NCI-H82 (cell line): ENCODE measurements at places on chromosomes 6 and 20.

DNA sequence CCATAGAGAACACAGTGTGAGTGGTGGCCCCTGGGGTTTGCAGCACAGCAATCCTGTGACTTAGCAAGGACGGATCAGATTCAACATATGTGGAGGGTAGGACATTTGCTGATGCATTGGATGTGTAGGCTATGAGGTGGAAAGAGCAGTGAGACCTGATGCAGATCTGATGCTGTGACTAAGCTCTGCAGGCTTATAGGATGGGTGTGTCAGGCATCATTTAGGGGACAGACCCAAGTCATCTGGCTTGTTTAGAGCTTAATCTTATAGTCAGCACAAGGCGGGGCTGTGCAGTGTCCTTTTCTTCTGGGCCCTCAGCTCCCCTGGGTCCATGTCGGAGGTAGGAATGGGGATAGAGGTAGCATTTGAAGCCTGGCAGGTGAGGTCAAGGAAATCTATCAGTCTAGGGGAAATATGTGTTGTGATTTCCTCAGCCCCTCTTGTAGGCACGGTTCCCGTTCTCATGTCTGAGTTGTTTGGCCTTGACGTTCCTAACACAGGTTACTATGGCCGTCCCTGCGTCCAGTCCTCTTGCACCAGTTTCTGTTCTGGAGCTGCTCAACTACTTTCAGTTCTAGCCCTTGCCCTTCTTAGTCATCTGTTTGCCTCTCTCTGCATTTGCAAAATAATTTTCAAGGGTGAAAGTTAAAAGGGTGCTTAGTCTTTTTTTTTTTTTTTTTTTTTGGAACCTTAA lies 15.6 kb upstream of the MAPRE1 start:
- DNase-seq: peak; percentile 9

GRCh38 chr6:99364026-99364425 lies 14.6 kb upstream of the FAXC start:
- DNase-seq: no peak

- DNase-seq: no peak
Observed at GRCh38 chr6:17349427-17349826, 44.0 kb upstream of the CAP2 start.

DNA sequence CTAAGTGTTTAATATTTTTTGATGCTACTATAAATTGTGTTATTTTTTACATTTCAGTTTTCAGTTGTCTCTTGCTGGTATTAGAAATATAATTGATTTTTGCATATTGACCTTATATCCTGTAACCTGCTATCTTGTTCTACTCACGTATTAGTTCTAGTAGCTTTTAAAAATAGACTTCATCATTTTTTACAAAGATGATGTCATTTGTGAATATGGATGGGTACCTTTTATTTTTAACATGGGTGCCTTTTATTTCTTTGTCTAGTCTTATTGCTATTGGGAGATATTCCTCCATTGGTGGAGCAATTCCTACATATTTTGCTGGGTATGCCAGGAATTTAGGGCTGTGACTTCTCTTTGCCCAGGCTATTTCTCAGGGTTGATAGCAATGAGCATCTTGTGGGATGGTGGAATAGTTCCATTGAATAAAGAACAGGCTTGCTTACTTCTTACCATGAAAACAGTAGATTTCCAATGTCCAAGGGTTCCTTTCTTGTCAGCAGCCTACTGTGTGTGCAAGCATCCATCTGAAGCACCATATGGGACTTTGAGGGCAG lies 149.7 kb downstream of the CARMIL1 start:
- no peak for DNase-seq

- DNase-seq: no peak
Observed at GRCh38 chr6:108820006-108820405, 28.2 kb upstream of the ARMC2 start.

DNA sequence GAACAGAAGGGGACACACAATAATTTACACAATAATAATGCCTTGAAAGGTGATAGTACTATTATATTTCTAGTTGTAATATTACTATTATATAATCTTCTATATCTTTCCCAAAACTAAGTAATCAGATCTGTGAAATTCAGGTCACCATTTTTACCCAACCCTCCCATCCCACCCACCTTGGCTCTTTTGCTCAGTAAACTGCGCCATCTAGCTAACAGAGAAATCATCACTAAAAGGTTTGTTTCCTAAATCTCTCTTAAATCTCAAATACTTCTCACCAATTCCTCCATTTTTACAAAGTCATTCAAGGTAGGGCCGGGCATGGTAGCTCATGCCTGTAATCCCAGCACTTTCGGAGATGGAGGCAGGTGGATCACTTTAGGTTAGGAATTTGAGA lies 83.4 kb downstream of the CDK19 start:
- no peak for DNase-seq

DNA sequence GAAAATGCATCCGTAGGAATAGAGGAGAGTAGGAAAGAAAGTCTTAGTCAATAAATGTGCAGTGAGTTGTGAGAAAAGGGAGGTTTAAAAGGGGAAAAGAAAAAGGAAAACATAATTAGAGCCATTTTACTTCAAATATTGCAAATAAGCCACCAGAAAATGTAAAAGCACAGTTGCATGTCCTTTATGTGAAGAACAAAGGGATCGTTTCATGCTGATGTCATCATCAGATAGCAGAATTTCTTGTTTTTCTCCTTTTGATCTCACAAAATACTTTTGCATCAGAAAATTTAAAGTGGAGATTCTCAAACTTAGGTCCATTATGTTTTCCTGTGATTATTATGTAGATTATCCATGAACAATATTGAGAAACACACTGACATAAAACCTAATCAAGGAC lies 166.7 kb downstream of the HAO1 start:
- no peak for DNase-seq

GRCh38 chr6:7562769-7563168 lies 21.3 kb downstream of the DSP start:
- no peak for DNase-seq

DNA sequence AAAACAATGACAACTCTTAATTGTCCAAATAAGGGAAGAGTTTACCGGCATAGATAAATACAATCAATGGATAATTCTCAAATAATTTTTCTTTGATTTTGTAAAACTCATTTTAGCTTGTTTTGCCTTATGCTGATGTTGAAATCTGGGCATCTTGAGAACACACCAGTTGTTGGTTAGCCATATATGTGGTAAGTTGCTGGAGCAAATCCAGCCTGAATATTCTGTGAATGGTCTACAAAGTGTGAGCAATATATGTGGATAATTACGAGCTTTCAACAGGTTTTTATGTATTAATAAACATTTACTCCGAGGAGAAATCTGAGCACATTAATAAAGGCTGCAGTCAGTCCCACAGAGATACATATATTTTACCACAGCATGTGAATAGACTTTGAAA lies 423.6 kb downstream of the BCKDHB start:
- no peak for DNase-seq

DNA sequence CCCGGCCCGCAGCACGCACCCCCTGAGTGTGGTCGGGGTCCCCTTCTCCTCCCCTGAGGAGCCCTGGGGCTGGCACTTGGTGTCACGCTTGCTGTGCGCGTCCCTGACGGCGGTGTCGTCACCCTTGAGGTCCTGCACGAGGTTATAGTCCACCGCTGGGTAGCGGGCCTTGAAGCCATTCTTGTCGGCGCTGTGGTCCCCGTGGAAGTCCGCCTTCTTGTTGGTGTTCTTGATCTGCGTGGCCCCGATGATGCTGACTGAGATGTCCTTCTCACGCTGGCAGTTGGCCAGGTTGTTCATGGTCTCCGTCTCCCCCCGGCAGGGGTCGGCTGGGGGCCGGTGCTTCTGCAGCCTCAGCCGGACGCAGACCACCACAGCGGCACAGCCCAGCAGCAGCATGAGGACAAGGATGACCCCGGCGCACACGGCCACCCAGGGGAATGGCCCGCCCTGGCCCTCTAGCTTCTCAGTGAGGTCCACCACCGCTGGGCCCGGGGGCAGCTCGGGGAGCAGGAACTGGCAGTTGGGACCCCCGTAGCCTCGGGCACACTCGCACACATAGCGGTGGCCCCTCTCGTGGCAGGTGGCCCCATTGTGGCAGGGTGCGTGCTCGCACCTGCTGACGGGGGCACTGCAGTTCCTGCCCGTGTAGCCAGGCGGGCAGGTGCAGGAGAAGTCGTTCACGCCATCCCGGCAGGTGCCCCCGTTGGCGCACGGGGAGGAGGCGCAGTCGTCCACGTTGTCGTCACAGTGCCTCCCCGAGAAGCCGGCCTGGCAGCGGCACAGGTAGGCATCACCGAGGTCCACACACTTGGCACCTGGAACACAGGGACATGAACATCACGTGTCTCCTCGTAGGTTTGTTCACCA lies 7.4 kb downstream of the DLL1 start:
- DNase-seq: no peak

DNA sequence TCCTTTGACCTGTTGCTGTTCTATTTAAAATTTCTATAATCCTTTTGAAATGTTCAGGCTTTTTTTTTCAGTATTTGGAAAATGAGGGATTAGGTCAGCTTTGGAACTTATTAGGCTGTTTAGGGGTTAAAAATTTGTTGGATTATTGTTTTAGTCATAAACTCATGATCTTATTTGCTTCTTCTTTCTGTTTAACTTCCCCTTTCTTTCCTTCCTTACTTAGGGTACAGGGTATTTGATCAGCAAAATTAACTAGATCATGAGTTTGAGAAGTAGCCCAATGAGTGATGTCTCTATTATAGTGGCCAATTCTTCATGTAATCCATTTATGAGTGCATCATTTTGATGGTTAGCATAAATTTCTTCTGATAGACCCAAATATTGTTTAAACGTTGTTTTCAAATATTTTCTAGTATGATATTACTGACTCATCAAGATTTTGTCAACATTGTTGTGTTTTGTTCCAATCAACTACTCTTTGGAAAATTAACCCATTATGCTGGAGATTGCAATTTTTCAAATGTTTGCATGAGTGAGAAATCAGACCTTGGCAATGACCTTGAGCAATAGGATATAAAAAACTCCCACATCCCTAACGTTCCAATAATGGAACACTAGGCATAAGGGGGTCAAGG lies 94.4 kb downstream of the OTOR start:
- no peak for DNase-seq

DNA sequence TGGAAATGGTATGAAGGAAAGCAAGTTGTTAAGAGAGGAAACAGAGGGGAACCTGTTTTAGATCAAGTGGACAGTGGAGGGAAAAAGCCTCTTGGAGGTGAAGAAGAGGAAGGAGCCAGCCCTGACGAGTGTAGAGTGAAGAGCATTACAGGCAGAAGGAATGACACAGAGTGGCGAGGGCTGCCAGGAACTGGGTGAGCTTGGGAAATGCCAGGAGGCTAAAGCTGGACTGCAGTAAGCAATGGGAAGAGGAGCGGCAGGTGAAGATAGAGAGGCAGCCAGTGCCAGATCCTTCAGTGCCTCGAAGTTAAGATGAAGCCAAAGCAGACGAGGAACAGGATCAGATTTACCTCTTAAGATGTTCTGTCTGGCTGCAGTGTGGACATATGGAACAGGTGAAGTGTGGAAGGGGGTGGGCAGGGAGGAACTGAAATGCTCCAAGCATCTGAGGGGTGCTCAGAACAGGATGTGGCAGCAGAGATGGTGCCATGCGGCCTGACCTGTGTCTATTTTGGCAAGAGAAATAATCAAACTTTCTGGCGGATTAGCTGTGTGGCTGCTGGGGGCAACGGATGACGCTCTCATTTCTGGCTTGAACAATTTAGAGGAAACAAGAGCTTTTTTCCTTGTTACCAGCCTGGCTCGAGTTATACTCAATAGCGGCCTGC lies 748.4 kb downstream of the PTPRT start:
- no peak for DNase-seq

- DNase-seq: no peak
Observed at GRCh38 chr6:124671324-124671723, 290.9 kb upstream of the RNF217 start.

- DNase-seq: peak; percentile 23
Observed at GRCh38 chr6:152428126-152428525, 209.0 kb downstream of the SYNE1 start.

DNA sequence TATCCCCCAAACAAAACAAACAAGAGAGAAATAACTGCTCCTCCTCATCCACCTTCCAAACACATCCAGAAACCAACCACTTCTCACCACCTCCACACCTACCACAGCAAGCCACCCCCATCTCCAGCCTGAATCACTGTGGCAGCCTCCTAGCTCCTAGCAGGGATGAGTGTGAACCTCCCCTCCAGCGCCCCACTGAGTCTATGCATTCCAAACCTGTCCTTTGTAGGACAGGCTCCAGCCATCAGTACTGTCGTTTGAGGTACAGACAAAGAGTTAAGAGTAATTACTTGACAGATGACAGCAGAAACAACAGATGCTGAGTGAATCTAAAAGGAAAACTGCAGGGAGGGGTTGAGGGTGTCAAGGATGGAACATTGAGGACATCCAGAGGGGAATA lies 2.4 kb downstream of the METTL24 start:
- peak; percentile 85 for DNase-seq
